GM12891 (cell line): ENCODE measurements at places on chromosomes 3 and 15.
A peak's percentile ranks its signal among the peaks of the same experiment; 100 is the strongest.

- no peak for DNase-seq
Measured at GRCh38 chr15:94467034-94467433, 235.7 kb downstream of the MCTP2 start.

GRCh38 chr15:38130205-38130567 lies 122.5 kb upstream of the SPRED1 start:
- no peak for DNase-seq

GRCh38 chr3:122023335-122023910 lies 1.4 kb upstream of the ILDR1 start:
- no peak for DNase-seq

DNA sequence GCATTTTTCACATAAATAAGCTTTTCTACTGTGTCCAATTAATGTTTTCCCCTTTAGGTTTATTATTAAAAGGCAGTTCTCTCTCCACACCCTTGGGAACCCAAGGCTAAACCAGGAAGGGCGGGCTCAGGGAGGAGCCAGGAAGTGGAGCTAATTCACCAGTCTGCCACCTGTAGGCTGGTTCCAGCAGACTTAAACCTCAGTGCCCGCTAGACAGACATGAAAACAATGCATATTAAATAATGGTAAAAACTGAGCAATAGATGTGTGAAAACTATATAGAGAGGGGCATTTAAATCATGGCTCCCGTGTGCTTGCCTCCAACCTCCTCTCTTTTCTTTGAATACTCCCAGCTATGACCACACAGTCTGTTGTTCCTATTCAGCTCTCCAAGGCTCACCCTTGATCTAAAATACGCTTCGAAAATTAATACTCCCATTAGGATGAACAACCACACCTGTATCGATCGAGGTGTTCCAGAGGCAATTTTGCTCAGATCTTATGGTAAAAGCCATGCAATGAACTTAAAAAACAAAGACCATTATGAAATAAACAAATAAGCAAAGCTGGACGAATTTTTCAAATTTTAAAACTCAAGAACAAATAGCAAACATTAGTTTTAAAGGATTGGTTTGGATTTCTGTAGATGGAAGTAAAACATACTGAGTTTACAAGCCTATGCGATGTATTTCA lies 253.3 kb downstream of the TJP1 start:
- DNase-seq: no peak

- no peak for DNase-seq
Measured at GRCh38 chr3:9195390-9195789, 54.1 kb downstream of the SRGAP3 start.

DNA sequence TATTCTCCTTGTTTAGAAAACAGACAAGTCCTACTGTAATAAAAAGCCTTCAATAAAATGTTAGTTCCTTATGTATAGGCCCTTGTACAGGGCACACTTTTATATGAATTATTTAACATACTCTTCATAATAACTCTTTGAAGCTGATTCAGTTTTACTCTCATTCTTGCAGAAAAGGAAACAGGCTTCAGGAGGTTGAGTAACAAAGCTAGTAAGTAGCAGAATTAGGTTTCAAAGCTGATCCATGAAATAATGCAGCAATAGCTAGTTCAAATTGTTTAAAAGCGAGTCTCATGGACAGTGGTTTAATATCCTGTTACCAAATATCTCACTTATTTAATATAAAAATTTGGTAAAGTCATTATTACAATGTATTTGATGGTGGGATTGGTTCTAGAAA lies 25.0 kb downstream of the TCF12 start:
- DNase-seq: no peak

DNA sequence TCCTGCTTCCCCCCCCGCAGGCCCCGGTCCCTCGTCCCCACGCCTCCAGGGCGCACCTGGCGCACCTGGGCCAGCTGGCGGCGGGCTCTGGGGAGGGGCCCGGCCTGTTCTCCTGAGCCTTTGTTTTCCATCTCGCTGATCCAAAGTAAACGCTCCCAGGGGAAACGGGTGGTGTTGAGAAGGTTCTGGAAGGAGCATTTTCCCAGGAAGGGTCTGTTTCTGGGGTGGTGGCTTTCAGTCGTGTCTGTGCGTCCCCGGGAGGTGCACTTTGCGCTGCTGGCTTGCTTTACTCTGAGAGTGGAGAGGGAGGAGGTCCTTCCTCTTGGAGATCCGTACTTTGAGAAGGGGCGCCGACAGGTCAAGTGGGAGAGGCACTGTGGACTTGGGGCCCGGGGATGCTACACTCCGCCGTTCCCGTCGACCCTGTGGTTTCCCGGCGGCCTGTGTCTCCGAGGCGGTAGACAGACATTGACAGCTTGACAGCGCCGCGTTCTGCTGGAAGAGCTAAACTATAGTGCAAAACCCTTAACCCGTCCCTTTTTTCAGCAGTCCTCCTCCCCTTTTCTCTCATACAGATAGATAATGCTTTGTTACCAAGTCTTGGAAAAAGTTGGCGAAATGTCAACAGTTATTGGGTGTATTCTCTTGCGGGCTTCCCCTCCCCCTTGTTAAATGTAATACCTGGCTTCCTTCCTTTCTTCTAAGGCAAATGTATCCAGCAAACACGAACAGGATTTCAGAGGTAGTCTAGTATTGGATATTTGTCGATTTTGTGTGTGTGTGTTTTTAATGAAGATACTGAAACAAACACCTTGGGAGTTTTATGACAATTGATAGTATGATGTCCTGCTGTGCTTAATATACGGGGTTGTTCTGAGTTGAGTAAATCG lies 6.5 kb downstream of the TPM1 start:
- peak; percentile 15 for DNase-seq

DNA sequence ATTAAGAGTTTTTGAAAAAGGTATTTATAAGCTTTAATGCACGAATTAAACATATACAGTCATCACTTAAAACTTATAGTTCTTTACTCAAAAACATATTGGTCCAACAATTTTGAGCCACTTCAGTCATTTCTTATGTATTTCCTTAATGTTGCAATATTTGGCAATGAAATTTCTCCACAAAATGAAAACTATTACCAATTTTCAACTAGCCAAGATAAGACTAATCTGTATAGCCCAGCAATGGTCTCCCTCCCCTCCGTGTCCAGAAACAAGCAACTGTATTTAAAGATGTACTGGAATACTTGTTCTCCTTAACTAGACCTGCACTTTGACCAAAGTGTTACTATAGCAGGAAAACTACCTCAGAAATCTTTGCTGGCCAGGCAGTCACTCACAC lies 9.2 kb downstream of the ARF4 start:
- DNase-seq: no peak

- no peak for DNase-seq
Measured at GRCh38 chr15:69524296-69524695, 71.7 kb downstream of the RPLP1 start.

GRCh38 chr3:152669560-152669959 lies 165.4 kb upstream of the P2RY1 start:
- no peak for DNase-seq

DNA sequence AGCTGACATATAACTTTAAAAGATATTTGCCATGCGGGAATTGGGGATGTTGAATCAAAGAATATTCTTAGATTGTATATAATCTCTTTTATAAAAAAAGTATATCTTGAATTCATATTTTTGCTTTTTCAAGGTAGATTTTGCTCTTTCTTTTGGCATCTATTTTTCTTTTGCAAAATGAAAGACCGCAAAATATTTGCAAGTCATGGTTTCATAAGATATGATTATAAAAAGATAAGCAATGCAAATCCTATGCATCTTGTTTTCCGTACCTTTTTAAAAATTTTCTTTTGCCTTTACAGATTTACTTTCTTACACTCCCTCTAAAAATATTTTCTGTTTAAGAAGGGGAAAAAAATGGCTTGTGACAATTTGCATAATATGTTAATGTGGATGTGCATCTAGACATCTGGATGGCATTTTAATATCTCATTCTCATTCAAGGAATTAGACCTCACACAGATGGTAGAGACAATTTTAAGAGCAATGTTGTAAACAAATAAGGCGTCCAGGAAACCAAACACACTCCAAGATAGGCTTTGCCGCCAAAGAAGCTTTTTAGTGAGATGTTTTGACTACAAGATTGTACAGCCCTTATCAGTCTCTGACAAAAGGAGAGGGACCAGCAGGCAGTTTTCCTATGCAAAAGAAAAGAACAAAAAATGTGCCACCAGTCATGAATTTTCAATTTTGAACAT lies 371.1 kb downstream of the CHL1 start:
- no peak for DNase-seq

GRCh38 chr3:42387802-42388651 lies 22.4 kb downstream of the LYZL4 start:
- DNase-seq: no peak

GRCh38 chr3:61872077-61872706 lies 310.8 kb downstream of the PTPRG start:
- DNase-seq: no peak

DNA sequence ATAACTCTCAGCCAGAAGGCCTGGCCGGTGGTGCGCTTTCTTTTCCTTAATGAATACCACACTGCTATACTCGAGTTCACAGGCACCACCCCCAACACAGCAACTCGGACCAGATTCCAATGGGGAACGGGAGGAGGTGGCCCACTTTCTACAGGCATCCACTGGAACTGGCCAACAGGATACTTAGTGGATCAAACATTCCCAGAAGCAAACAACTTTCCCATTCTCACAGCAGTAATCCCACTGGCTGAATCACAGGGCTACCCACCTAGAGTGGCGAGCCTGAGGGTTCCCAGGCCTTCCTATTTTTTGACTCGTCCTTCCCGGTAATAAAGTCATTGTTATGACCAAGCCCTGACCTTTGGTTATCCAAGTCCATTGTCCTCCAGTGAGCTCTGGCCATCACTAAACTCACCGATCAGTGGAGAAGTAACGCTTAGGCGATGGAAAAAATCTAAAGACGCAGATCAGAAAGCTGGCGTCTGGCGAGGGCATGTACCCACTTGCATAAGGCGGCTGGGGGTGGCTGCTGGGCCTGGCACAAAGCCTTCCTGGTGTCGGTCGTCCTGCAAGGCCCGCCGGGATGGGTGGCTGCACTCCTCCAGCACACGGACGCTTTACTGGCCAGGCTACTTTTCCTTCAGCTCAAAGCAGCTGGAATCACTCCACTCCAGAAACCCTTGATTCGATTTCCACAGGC lies 1.2 kb downstream of the EOGT start:
- no peak for DNase-seq

DNA sequence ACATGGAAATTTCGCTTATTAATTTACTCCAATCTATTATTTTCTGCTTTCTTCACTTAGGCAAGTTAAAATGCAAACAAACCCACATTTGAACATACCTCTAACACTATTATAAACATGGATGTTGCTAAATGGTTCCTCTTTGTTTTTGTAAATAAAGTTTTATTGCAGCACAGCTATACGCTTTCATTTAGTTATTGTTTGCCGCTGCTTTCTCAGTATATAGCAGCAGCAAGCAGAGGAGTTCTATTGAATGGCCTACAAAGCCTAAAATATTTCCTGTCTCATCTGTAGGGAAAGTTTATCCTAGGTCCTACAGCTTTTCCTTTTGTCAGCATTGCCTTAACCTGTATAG lies 7.9 kb upstream of the CHD2 start:
- DNase-seq: no peak

DNA sequence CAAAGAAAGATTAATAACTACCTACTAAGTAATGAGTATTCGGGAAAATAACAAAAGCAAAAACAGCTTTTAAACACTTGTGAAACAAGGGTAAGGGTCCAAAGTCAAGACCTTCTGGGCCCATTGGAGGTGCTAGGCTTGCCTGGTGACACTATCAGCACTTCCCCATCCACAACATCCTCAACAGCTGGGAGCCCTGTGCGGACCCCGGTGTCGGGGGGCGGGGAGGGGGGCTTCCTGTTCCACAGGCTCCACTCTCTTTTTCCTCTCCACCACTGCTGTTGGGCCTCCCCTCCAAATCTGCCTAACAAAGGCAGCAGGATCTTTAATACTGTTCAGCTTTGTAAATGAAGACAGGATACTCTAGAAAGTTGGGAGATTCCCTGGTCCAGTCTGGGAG lies 21.6 kb downstream of the NGRN start:
- DNase-seq: no peak
